ENCODE measurements at places on chromosomes 12 and 14.

DNA sequence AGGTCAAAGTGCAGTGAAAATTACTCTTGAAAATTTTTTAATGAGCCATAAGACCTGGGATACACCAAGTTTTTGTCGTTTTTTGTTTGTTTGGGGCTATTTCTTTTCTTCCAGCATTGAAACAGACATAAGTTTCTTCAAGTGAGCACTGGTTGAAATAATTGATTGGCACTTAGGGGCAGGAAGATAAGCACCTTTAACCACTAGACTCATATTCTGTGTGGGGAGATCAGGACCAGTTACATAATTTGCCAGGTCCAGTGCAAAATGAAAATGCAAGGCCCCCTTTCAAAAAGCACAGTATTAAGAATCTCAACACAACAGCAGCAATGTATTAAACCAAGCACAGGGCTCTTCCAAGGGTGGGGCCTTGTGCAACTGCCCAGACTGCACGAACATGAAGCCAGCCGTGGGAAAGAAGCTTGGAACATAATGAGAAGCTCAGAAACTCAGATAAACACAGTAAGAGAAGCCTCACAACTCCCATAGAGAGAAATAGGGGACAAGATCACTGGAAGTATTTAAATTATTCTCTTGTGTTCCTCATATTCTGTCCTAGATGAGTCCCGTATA is 3.2 kb upstream of the TCP11L2 start:
- no peak for DNase-seq

- DNase-seq, result peak; percentile 26
Observed at GRCh38 chr12:51592034-51592705, 1.1 kb downstream of the SCN8A start.

DNA sequence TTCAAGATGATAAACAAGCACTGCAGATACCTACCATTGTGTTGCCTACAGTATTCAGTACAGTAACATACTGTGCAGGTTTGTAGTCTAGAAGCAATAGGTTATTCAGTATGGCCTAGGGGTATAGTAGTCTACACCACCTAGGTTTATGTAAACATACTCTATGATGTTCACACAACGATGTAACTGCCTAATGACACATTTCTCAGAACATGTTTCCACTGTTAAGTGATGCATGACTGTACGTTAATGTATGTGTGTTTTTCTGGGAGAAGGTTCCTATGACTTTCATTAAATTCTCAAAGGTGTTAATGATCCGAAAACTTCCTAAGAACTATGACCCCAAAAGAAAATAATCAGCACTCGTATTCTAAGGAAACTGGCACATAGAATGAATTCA is 20.9 kb upstream of the CALM1 start:
- no peak for DNase-seq

DNA sequence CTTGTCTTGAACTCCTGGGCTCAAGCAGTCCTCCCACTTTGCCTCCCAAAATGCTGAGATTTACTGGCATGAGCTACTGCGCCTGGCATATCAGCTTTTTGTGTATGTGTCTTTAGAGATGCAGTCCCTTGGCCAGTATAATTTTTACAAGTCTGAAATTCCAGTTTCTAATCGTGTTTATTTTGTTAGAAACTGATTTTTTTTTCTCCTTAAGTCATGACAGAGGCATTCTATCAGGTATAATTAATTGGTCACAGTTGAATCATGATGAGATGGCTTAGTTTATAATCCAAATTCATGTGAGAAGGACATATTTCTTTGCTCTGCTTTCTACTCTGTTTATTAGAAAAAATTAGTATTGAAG is 98.9 kb downstream of the PCNX1 start:
- DNase-seq, result no peak

DNA sequence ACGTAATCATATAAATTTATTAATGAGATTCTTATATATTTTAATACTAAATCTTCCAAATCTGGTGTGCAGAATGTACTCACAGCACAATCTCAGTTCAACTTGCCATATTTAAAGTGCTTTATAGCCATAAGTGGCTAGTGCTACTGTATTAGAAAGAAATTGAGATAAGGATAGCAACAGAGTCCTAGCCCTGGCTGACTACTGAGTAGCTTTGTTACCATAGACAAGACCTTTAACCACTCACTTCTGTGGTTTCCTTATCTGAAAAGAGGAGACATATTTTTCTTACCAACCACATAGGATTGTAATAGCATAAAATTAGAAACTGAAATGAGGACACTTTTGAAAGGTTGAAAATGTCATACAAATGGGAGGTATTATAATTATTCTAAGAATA is 2.0 kb upstream of the CHURC1 start:
- DNase-seq, result no peak

DNA sequence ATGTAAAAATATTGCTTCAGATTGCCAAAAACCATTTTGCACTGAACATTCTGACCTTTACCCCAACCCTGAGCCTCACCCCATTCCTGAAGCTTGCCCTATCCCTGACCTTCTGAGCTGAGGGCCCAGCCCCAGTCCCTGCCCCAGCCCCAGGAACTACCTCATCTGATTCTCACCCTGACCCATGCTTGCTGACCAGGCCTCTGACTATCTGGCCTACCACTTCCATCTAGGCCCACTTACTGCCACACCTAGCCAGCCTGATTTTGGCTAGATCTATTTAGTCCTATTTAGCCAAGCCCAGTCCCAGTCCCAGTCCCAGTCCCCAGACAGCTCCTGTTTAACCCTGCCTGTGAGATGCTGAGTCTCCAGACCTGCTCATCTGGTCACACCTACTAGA is 33.6 kb downstream of the OR10P1 start:
- DNase-seq, result no peak

DNA sequence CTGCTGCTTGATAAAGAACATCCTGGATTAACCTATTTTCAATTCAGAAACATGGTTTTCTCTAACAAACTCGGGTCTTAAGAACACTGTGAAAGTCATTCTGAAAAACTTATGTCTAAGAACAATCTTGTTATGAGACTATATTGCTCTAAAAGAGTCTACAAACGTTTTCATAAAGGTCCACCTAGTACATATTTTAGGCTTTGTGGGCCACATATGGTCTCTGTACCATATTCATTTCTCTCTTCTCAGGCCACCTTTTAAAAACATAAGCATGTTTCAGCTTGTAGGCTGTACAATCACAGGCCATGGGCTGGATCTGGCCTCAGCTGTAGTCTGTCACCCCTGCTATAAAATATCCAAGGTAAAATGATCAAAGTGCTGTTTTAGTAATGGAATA is 39.9 kb downstream of the PPP4R3A start:
- no peak for DNase-seq

- no peak for DNase-seq
Observed at GRCh38 chr12:848882-849527, 96.6 kb downstream of the WNK1 start.

DNA sequence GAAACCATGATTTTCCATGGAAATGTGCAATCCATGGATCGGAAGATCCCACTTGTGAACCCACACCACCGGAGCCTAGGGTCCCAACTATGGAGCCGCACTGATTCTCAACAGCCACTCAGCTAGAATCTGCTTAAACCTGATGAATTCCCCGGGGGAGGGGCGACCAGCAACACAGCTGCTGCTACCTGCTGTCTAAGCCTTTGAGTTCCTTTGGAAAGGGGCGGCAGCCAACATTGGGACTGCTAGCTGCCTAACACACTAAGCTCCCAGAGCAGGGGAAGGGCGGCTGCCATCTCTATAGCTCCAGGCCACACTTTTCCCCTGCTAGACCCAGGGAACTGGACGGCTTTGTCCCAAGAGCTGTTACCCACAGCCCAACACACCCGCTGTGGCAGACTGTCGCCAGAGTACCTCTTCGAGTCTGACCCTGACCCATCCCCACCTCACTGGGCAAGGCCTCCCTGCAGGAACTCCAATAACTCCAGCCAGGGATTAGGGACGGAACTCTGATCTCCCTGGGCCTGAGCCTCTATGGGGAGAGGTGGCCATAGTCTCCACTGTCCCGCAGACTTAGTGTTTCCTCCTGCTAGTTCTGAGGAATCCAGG is 205.8 kb upstream of the SLC16A7 start:
- DNase-seq, result peak; percentile 40

GRCh38 chr14:94088516-94088915 is 7.4 kb downstream of the IFI27L1 start:
- no peak for DNase-seq

DNA sequence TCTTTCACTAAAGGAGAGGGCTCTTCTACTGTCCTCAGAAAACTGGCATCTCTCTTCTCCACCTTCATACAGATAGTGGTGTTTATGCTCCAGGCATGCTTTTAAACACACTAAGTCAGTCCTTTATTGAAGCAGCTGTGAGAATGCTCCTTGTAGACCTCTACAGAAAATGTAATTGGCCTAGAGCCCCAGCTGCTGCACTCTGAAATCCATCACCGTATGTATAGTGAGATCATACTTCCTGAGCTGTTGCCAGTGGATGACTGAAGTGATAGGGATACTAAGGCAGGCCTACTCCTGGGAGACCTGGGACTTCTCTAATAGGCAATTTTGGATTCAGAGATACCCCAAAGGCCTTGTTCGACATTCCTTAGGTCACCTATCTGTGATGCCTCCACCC is 535.4 kb downstream of the RPS29 start:
- no peak for DNase-seq

DNA sequence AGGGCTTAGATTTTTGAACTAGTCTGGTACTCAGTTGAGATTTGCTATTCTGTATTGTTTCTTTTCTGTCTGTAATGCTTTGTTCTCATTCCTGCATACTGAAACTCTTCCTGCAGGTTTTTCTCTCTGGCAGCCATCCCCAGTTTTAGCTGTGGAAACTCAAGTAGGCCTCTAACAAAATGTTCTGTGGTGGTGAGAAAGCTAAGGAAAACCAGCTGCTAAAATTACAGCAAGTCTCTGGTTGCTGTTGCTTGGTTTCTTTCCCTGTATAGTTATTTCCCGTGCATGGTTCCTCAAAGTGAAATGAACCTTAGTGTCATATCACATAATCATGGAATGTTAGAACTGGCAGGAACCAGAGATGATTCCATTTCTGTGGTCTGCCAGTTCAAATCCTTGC is 442.5 kb downstream of the NRXN3 start:
- no peak for DNase-seq

DNA sequence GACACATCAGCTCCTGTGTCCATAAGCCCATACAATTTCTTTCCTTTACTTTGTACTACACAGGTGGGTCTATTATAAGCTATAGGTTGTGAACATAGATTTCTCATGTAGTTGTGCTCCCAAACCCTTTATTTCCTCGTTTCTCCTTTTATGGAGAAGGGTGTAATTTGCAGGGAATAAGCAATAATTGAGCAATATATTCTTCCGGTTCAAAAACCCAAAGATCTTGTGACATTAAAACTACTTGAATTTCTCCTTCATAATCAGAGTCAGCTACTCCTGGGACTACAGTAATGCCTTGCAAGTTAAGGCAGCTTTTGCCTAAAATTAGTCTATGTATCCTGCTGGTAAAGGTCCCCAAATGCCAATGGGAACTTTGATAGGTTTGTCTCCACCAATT is 19.1 kb upstream of the MAPKAPK5 start:
- no peak for DNase-seq

Measured in WTC11 (cell line).